ENCODE measurements at places on chromosomes 5 and 9. TPM values are rescaled to one million over a fixed set of nuclear protein-coding genes. Genes with fewer than 3 reads are reported as not detected.

RNF130 gene
- polyA plus RNA-seq, result 74.5 TPM

ELAVL2 gene
- 3.5 TPM for polyA plus RNA-seq

NEURL1B gene
- 14.0 TPM for polyA plus RNA-seq

CD72 gene
- 3.4 TPM for polyA plus RNA-seq

BDP1 gene
- polyA plus RNA-seq, result 34.8 TPM

ANKRD31 gene
- 0.52 TPM for polyA plus RNA-seq

OMD gene
- 1.3 TPM for polyA plus RNA-seq

NSMF gene
- polyA plus RNA-seq, result 48.1 TPM

COL27A1 gene
- 57.4 TPM for polyA plus RNA-seq

PIP5KL1 gene
- 2.0 TPM for polyA plus RNA-seq

PRSS3 gene
- 0.78 TPM for polyA plus RNA-seq

UNC13B gene
- polyA plus RNA-seq, result 26.6 TPM

PCDH1 gene
- polyA plus RNA-seq, result 28.1 TPM

FAM200C gene
- polyA plus RNA-seq, result 14.2 TPM

C5orf52 gene
- polyA plus RNA-seq, result not detected

KIF24 gene
- 6.8 TPM for polyA plus RNA-seq

OCLN gene
- 35.6 TPM for polyA plus RNA-seq

UBE2QL1 gene
- 1.6 TPM for polyA plus RNA-seq

TRIM7 gene
- polyA plus RNA-seq, result 0.16 TPM

SPINK13 gene
- polyA plus RNA-seq, result 0.58 TPM

GAS1 gene
- 43.5 TPM for polyA plus RNA-seq

SHOC1 gene
- polyA plus RNA-seq, result 0.95 TPM

GADD45G gene
- polyA plus RNA-seq, result 4.8 TPM

UBLCP1 gene
- polyA plus RNA-seq, result 45.6 TPM

ANKRD18A gene
- 5.4 TPM for polyA plus RNA-seq

DDX4 gene
- polyA plus RNA-seq, result not detected

FOXB2 gene
- not detected for polyA plus RNA-seq

TMC1 gene
- polyA plus RNA-seq, result 1.2 TPM

SAP30L gene
- polyA plus RNA-seq, result 51.3 TPM

KIF2A gene
- 47.0 TPM for polyA plus RNA-seq

COL5A1 gene
- 140 TPM for polyA plus RNA-seq

GFPT2 gene
- polyA plus RNA-seq, result 5.0 TPM

SLC25A48 gene
- polyA plus RNA-seq, result 2.8 TPM
